ENCODE measurements at places on chromosomes 11 and 22.

DNA sequence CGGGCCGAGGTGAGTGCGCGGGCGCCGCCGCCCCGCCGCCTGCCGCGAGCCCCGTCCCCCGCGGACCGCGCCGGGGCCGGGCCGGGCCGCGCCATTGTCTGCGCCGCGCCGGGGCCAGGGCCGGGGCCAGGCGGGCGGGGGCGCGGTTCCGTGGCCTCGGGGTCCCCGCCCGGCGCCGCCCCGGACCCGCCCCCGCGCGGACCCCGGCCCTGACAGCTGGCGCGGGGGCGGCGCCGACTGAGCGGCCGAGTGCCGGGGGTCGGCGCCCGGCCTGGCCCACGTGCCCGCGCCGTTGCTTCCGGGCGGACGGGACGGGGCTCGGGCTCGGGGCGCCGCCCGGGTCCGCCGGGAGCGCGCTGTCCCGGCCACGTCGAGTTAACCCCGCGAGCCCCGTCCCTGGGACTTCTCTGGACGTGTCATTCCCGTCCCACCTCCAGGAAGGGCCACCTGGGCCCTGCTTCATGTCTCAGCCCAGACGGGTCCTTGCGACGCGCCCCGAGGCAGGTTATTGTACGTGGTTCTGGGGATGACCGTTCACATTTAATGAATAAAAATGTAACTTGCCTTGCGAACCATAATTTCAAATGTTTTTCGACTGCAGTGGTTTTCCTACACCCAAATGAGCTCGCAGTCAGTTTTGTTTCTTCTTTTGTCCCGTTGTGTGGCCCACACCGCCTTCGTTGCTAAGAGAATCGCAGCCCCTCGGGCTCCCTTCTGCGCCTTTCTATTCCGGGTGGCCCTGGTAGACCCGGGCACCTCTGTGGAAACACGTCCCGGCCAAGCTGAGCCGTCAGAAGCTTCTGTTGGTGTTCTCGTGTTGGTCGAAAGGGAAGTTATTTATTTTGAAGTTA, 562 bp downstream of the ZBED4 start:
- DNase-seq: no peak

GRCh38 chr22:17787716-17788330, 13.6 kb upstream of the BID start:
- DNase-seq: no peak

GRCh38 chr11:119637481-119637880, 91.5 kb downstream of the NECTIN1 start:
- no peak for DNase-seq

- no peak for DNase-seq
Observed at GRCh38 chr22:50630376-50630775, 2.4 kb upstream of the ARSA start.

DNA sequence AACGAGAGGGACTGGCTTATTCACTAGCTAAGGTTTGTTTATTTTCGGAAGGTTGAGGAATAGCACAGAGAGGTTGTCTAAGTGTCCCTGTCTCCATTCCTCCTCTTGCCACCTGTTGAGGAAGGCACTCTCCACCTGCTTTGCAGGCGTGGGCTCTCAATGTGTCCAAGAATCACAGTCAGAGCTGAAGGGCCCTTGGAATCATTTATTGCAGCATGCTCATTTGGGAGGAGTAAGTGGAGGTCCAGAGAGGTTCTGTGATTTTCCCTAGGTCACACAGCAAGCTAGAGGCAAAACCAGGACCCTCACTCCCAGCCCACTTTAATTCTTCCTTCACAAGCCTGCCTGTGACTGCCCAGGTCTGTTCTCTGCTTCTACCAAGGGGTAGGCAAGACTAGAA, 21.3 kb downstream of the ZBTB16 start:
- DNase-seq: no peak

- no peak for DNase-seq
Observed at GRCh38 chr22:22022255-22022840, 39.8 kb upstream of the TOP3B start.

DNA sequence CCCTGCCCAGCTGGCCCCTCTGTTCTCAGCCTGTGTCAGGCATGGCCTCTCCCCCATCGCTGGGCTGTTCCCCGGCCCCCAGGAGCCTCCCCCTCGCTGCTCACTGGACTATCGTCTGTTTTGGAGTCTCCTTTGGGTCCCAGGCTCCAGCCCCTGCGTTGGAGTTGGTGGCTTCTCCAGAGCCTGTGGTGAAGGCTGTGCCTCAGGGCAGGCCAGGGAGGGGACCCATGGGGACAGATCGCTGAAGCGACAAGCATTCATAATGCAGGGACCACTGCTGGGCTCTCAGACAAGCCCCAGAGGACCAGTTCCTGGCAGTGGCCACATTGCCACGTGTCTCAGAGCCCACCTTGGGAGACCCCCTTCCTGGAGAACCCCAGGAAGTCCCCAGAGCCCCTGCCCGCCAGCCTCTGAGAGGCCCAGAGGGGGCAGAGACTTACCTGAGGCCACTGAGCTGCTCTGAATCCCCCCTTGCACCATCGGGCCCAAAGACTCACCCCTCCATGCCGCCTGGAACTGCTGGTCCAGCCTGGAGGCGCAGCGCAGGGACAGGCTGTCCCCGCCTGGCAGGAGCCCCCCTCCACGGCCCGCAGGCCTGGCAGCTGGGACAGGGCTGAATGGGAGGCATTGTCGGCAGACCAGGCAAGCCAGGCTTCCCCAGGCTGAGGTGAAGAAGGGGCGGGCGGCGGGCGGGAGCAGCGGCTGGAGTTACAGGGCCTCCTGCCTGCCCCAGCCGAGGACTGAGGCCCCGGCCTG, at the start of gene CHADL:
TSS of gene CHADL (minus strand) at position 555 of the 756 bp plus-strand sequence. CDS start at position 505, 50 bp downstream.
- no peak for DNase-seq

DNA sequence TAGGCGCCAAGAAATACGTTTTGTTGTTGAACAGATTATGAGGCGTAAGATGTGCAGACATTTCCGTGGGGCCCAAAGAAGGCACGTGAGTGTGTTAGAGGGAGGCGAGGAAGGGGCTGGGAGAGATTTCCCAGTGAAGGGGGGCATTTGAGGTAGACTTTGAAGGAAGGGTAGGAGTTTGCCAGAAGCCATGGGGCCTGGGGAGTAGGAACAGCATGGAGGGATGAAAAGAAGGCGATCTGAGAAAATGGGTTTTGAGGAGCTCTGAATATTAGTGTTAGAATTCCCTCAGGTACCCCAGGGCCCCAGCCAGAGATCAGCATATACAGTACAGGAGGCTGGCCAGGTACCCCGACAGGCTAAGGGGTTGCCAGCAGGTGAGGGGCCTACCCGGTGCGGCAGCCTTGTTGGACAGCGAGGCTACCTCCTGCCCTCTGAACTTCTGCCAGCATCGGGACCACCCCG, 414 bp upstream of the MIEF1 start:
- no peak for DNase-seq

DNA sequence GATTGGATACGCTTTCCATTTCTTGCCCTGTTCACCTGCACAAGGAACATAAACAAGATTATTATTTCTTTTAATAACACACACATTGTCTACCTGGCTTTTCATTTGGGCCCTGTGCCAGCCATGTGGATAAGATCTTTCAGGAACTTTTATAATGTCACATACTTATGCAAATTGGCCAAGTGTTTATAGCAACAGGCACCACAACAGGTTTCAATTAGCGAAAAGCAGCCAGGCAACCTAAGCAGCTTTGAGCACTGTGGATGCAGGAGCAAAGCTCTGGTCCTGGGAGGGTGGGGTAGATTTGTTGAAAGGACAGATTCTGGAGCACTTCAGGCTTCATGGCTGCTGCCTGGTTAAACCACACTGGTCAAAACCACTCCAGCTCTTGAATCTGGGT, 217.4 kb downstream of the BARX2 start:
- no peak for DNase-seq

GRCh38 chr11:110526323-110526722, 96.6 kb downstream of the FDX1 start:
- no peak for DNase-seq

Measured in activated naive CD4-positive, alpha-beta T cell treated with anti-CD3 and anti-CD28 coated beads, Interleukin-2, amount 50 U/mL, for 16 hours (primary cell).